ENCODE measurements at places on chromosomes 7 and 10. TPM values are rescaled to one million over a fixed set of nuclear protein-coding genes. Genes with fewer than 3 reads are reported as not detected.

DNA sequence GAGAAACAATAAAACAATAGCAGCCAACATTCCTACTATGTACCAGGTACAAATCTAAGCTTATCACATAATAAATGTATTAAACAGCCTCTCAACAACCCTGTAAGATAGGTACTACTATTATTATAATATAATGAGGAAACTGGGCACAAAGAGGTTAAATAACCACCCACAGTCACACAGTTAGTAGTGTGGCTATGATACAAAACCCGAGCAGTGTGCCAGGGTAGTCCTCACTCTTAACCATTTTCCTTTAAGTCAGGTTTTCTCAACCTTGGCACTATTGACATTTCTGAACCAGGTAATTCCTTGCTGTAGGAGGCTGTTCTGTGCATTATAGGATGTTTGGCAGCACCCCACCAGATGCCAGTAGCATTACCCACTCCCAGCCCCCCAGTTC is 48.8 kb downstream of the DNAJC1 start:
- DNase-seq, result no peak

DNA sequence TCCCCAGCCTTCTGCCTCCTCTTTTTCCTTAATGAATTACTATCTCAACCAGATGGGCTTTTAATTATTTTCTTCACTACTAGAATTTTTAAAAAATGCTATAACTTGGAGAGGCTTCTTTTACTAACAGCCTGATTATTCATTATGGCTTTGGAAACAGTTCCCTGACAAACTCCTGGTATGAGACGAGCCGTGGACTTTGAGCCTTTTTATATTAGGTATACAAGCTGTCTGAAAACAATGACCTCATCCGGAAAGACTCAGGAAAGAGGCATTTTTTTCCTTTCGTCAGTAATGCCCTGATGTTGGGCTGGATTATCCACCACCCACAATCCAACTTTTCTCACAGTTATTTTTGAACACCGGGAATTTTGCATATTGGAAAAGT is 26.7 kb upstream of the ABLIM1 start:
- DNase-seq, result no peak

- peak; percentile 86 for DNase-seq
Observed at GRCh38 chr7:1979591-1980560, 252.9 kb downstream of the MAD1L1 start.

- peak; percentile 98 for DNase-seq
Observed at GRCh38 chr10:78033637-78034470, at the start of gene RPS24. Gene RPS24, plus strand, starts transcription at chr10:78033863. Its CDS starts 39 bp downstream, at chr10:78033902.

The GJD4 gene
- not detected for total RNA-seq

The ALDH18A1 gene
- 72.3 TPM for total RNA-seq

DNA sequence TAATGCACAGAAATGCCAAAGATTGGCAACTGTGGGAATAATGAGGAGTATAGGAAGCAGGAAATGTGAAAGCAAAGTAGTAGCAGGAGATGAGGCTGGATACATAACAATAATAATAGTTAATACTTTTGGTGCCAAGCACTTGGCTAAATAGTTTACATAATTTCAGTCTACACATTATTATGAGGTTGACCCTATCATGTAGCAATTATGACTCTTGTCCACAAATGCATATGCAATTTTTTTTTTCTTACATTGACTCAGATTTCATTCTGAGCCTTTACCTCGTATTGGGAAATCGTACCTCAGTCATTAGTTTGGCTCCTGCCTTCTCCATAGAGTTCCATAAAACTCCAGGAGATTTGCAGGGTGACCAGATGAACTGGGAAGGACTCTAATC is 219.9 kb downstream of the SUGCT start:
- DNase-seq, result no peak

DNA sequence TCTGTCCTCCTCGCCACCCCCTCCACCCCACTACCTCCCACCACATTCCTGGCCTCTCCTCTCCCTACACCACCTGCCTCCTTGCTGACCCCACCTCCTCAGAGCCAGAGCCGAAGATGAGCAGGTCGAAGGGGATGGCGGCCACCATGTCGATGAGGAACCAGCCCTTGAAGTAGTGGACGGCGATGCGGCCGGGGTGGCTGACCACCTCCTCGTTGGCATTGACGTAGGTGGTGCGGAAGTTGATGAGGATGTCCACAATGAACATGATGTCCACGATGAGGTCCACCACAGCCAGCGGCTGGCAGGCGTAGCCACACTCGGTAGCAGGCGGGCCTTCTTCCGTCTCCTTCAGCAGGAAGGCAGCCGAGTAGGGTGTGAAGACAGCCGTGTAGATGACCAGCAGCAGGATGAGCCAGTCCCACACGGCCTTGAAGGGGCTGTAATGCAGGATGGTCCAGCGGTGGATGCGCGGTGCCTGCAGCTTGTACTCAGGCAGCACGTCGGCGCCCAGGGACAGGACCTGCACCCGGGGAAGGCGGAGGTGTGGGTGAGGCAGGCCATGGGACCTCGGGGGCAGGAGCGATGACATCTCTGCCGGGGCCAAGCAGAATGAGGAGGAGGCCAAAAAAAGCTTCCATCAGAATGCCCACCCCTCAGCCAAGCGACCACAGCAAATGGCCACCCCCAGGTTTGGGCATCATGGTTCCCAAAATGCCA is 25.6 kb downstream of the KCNH2 start:
- no peak for DNase-seq

- no peak for DNase-seq
Observed at GRCh38 chr7:98833022-98833421, 36.8 kb downstream of the TMEM130 start.

GRCh38 chr7:150410680-150411346 is 31.7 kb downstream of the ZNF775 start:
- DNase-seq, result no peak

GRCh38 chr10:89115876-89116627 is 91.1 kb downstream of the CH25H start:
- DNase-seq, result no peak

DNA sequence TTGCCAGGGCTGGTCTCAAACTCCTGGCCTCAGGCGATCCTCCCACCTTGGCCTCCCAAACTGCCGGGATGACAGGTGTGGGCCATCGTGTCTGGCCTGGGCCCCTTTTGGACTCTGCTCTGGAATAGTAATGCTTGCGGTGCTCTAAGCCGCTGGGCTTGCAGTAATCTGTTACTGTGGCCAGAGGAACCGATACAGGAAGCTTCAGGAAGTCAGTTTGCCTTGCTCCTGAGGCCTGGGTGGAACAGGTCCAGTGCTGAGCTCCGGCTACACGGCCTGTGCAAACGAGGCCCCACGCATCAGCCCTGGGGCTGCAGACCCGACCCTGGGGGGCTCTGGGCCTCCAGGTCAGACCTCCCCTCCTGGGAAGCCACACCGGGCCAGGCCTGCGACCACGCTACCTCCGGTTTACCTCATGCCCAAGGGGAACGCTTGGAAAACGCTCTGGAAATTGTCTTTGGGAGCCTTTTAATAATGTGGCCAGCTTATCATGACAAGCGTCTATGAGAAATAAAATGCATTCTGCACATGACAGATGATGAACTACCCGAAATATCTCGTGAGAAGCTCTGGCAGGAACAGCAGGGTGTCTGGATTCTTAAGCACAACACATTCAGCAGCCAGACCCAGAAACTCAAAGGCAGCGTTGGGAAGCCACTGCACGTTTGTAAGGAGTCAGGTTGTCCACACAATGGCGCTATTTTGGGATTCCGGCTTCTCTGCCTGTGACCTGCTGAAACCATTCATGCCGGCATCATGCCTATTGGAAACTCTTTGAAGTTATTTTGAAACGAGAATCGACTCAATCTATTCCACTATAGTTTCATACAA is 10.1 kb upstream of the ADAP1 start:
- DNase-seq, result peak; percentile 43

DNA sequence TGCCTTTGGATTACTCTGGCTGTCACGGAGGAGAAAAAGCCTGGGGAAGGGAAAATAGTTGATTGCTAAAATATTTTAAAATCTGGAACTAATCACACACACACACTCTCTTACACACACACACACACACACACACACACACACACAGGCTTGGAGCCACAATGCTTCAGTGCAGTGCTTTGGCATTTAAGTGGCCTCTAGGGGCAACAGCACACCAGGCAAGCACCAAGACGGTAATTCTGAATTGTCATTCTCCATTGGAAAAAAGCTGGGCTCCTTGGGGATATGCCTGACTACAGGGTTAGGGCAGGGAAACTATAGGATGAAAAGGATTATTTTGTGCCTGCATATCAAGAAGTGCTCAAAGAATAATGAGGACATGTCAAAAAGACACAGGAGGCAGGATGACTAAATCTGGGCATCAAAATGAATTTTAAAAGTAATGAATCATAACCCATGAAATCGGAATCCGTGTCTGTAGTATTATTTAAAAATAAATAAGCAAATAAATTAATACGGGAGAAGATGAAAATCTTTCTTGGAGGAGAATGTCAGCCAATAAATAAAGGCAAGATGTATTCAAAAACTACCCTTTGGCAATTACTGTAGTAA is 30.4 kb upstream of the DDC start:
- DNase-seq, result peak; percentile 28

Data from OCI-LY7 (cell line).